ENCODE measurements at places on chromosomes 2 and 18.
A peak's percentile ranks its signal among the peaks of the same experiment; 100 is the strongest.

DNA sequence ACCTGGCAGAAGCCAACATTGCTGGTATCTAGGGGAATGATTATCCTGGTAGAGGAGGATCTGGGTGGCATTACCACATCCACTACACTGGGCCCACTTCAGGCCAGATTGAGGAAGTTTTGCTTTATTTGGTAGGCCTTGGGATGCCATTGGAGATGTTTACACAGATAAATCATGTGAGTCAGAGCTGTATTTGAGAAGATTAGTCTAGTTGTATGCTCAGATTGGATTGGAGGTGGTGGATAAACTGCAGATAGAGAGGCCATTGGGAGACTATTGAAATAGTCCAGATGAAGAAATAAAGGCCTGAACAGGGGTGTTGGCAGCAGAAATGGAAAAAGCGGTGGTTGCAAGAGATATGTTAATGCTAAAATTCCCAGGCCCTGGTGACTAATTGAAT lies 81.5 kb downstream of the EFEMP1 start:
- no peak for DNase-seq

- DNase-seq = no peak
Measured at GRCh38 chr2:182240862-182241371, 185.9 kb downstream of the PDE1A start.

GRCh38 chr2:30436859-30437435 lies 10.1 kb upstream of the LCLAT1 start:
- DNase-seq = no peak

DNA sequence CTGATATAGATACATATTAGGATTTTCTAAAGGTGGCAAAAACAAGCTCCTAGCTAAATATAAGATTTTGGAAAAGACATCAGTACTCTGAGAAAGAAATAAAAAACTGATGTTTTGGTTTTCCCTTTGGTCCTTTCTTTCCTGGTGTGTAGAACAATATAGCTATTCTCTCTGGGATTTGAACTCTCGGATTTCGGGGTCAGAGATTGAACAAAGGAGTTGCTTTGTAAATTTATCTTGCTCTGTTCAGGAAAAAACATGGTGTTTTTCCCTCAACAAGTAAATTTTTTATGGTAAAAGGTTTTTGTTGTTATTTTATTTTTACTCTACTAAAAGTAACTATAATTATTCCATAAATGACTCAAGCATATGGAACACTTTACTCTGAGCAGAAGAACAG lies 889.3 kb downstream of the ERBB4 start:
- no peak for DNase-seq

- no peak for DNase-seq
Measured at GRCh38 chr2:148603562-148603920, 41.0 kb upstream of the EPC2 start.

- DNase-seq = no peak
Measured at GRCh38 chr2:11850082-11850481, 103.7 kb downstream of the LPIN1 start.

GRCh38 chr2:5991305-5991968 lies 299.3 kb downstream of the SOX11 start:
- no peak for DNase-seq

DNA sequence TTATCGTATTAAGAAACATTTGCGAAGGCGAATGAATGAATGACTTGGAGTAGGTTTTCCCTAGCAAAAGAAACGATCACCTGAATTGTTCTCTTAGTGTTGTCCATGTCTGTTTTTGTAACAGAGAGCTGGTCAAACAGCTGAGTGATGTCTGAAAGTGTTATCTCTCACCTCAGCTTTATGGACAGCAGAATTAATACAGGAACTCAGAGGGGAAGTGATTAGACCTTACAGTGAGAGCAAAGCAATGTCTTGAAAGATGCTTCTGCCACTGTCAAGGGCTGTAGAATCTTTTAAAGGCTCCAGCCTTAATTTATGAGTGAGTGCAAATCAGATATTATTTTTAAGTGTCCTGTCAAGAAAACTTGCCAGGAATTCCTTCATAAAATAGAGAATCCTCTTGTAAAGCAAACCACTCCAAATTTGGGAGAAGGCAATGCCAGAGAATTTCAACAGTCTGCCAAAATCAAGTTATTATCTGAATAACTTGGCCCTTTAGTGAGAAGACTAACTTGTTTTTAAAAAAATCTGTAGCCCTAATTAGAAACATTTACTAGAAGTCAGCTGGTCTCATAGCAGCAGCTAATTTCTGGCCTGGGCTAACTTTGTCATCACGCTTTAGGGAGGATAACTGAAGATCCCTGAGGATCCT lies 60.7 kb downstream of the CDC42EP3 start:
- DNase-seq = no peak

DNA sequence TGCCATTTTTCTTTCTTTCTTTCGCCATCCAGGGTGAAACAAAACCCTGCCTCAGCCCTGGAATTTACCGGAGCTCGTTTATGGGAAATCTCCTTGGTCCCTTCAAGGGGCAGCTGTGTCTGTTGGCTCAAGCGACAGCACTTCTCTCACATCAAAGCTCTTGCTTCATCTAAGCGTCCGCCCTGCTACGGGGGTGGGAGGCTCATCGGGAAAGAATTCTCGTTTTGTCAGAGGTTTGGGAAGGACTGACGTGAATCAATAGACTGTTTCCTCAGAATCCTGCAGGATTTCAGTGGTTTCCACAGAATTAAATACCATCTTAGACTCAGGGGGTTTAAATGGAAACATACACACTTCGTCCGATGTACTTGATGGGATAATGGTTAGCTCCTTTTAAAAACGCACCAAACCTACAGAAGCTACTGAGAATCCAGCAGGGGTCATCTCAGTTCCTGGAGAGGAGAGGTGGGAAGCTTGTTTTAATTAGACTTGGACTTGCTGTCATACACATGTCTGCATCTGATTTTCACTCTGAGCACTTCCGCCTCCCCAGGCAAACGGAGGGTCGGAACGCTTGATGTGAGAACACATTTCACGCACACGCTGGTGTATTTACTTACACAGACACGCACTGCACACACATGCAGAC lies 91.6 kb downstream of the ASB1 start:
- DNase-seq = no peak

DNA sequence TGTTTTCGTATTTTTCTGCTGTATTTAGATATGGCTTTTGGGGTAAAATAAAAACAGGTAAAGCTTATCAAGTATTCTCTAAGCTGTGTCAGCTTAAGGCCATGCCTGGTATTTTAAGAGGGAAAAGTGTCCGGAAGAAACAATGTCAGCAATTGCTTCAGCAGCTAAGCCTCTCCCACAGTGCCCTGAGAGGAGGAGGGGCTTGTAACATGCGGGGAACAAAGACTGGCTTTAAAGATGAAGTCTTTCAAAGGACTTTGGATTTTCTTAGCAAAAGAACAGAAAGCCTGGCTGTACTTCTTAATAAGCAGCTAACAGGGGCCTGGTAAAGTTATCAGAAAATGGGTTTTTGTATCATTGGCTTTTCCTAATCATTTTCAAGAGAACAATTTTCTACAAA lies 102.8 kb downstream of the PXDN start:
- no peak for DNase-seq

GRCh38 chr18:45447355-45448265 lies 167.7 kb upstream of the SLC14A2 start:
- no peak for DNase-seq

- DNase-seq = no peak
Measured at GRCh38 chr2:168323529-168324021, 76.2 kb upstream of the STK39 start.

DNA sequence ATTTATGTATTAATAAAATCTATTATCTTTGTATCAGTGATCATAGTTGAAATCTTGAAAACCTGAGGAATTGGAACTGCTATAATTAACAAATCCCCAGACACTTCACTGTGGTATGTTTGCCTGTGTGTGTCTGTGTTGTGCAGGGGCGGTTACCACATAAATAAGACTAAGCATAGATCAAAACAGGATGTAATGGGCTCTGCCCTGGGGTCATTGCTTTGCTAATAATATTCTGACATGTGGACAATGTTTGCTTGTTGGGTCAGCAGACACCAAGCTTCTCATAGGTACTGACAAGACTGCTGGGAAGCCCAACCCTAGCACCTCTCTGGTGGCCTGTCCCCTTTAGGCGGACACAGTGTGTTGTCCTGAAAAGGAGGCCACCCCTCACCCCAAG lies 35.8 kb upstream of the DOK6 start:
- DNase-seq = no peak

- DNase-seq = no peak
Measured at GRCh38 chr2:206193671-206194357, 34.1 kb downstream of the EEF1B2 start.

GRCh38 chr2:119068154-119068725 lies 90.3 kb downstream of the C1QL2 start:
- DNase-seq = no peak

DNA sequence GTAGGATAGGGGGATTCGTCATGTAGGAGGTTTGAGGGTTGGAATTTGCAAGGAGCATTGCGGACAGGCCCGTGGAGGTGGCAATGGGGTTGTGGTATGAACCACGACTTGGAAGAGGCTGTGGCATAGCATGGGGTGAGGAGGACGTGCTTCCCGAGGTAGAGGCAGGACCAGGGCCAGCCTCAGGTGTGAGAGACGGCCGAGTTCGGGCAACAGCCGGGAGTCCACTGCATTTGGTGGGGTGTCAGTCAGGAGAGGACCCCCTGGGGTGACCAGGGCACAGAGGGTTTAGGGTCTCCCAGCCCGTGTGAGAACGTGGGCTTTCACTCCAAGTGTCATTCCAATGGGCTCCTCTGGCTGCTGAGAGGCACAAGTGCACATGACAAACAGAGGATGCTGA lies 339.0 kb downstream of the EIPR1 start:
- DNase-seq = no peak

DNA sequence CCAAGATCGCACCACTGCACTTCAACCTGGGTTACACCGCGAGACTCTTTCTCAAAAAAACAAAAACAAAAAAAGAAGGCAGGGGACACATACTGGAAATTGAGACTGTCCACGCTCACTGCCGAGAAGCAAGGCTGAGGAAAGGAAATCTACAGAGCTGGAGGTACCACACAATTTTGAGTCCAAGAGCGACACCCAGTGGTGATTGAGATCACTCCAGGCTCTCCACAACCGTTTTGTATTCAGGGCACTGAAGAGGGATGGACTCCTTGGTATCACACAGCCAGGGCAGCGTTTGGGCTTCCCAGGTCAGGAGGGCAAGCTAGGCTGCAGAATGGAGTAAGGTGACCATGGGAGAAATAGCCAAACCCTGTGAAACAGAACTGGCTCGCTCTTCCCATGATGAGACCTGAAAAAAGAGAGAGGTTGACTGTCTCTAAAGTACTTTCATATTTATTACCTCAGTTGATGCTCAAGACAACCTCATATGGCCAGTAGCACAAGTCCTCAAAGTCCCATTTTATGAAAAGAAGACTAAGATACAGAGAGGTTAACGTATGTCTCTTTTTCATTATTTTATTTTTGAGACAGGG lies 74.5 kb upstream of the YPEL5 start:
- DNase-seq = no peak

GRCh38 chr2:50596515-50596914 lies 435.4 kb downstream of the NRXN1 start:
- DNase-seq = no peak

DNA sequence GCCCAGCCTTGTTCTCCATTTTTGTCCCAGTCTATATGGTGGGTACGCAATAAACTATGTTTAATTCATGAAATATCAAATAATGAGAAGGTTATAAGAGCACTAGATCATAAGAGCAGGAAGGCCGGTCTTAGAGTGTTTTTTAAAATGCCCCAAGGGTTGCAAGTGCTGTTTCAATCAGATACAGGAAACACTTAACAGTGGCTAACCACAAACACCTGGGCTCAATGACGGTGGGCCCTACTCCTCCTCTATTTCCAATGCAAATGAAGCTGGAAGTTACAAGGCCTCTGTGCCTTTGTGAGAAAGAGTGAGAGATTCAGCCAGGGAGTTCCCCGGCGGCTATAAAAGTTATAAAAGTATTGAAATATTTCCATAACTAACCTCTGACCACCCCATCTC lies 18.9 kb upstream of the WDR33 start:
- DNase-seq = peak; percentile 4

- no peak for DNase-seq
Measured at GRCh38 chr2:218244204-218244603, 16.6 kb upstream of the GPBAR1 start.

DNA sequence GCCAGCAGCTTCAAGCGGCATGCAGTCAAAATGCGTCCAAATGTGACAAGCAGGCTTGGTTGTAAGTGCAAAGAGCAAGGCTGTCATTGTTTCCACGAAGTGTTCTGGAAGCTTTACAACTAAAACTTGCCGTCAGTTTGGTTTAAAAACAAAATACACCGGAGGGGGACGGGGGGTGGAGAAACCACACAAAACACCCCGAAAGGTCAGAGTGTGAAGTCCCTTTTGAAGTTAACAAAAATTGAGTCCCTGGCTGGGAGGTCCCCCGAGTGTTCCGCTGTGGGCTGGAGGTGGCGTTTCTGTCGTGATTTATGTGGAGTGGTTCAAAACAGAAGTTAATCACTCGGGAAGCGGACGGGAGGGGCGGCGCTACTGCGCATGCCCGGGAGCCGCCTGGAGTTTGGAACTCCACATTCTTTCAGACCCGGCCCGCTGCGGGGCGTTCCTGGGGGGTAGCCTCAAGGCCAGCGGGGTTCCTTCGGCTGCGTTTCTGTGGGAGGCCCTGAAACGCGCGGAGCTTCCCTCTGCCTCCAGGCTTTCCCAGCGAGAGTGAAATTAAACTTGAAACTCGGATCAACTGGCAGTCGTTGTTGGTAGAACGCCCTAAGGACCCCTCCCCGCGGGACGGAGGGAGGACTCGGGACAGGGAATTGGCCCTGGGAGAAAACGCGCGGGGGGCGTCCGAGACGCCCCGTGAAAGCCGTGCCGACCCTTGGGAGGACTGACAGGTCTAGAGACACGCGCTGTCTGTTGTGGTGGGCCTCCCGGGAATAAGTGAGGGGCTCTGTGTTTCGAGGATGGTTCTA lies 1.4 kb downstream of the TGIF1 start:
- DNase-seq = peak; percentile 63

DNA sequence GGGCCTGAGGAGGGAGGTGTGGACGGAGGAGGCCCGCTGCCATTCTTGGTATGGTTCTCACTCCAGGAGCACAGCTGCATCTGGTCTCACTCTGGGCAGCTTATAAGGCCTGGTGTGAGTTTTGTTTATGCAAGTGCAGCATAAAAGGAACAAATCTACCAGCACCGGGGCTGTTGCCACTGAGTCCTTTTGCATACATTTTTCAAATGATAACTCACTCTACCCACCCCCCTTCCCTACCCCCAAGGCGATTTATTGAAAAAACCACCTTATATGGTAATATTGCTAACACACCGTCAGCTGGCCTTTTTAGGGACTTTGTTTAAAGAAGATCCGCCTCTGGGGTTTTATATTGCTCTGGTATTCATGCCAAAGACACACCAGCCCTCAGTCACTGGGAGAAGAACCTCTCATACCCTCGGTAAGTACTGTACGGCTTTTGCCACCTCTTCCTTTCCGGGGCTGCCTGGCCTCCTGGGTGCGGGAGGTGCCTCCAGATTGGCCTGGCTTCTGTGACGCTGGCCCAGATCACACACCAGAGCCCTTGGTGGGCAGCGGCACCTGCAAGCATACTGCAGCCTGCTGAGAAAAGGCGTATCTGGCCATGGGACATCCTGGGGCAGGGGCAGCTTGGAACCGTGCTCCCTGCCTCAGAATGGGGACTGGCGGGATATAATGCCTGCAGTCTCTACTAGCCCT lies at the start of gene ACTG2:
TSS of gene ACTG2 (plus strand) at position 378 of the 699 bp plus-strand sequence. CDS start 8,304 bp downstream, outside the sequence.
- DNase-seq = no peak
